ENCODE measurements at places on chromosomes 6 and 20.

DNA sequence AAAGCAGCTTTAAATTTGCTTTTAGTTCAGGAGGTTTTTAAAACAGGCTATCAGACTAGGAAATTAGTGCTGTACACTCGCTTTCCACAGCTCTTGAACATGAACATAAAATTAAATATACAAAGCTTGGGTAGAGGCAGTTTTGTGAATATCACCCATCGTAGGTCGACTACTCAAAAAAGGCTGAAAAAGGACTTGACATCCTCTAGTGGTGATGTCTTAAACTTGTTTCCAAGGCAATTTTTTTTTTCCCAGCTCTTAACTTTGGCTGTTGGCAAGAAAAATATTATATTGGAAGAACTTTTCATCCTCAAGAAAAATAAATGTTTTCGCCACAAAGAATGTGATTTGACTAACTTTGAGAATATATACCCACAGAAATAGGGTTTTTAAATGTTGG lies 2.9 kb downstream of the MAP7 start:
- DNase-seq: no peak

GRCh38 chr6:150470960-150471665 lies 102.3 kb downstream of the IYD start:
- no peak for DNase-seq

DNA sequence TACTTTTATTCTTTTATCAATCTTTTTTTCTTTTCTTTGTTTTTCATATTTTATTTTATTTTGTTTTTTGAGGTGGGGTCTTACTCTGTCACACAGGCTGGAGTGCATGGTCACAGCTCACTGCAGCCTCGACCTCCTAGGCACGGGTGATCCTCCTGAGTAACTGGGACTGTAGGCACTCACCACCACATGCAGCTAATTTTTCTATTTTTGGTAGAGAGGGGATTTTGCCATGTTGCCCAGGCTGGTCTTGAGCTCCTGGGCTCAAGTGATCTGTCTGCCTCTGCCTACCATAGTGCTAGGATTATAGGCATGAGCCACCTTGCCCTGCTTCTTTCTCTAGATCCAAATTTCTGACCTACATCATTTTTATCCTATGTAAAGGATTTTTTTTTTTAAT lies 153.2 kb downstream of the CDKAL1 start:
- no peak for DNase-seq

GRCh38 chr20:58660855-58661597 lies 9.9 kb downstream of the STX16 start:
- no peak for DNase-seq

DNA sequence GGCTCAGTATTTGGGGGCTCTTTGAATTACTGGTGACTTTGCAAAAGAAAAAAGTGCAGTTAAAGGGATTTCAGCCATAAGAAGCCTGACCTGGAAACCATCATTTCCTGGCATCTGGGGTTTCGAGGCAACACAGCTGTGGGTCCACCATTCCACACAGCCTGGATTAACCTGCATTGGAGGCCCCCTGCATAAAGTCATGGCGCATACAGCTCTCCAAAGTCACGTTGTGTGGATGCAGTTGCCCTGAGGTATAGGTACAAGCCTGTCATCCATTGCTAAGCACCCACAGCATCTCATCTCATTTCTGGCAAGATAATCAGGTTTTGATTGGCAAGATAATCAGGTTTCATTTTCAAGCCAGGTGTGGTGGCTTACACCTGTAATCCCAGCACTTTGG lies 54.5 kb upstream of the TAGAP start:
- no peak for DNase-seq

Data from head of caudate nucleus (tissue), 42 donors.